ENCODE measurements at places on chromosomes 12 and 14. TPM values are rescaled to one million over a fixed set of nuclear protein-coding genes. Genes with fewer than 3 reads are reported as not detected.

Gene PELI2
- polyA plus RNA-seq, result 0.80 TPM

Gene PTPRO
- polyA plus RNA-seq, result 0.27 TPM

- DNase-seq, result no peak
These were observed 117.1 kb downstream of the RTN1 start for GRCh38 chr14:59753512-59753911.

Gene SLC38A1
- 41.5 TPM for polyA plus RNA-seq

DNA sequence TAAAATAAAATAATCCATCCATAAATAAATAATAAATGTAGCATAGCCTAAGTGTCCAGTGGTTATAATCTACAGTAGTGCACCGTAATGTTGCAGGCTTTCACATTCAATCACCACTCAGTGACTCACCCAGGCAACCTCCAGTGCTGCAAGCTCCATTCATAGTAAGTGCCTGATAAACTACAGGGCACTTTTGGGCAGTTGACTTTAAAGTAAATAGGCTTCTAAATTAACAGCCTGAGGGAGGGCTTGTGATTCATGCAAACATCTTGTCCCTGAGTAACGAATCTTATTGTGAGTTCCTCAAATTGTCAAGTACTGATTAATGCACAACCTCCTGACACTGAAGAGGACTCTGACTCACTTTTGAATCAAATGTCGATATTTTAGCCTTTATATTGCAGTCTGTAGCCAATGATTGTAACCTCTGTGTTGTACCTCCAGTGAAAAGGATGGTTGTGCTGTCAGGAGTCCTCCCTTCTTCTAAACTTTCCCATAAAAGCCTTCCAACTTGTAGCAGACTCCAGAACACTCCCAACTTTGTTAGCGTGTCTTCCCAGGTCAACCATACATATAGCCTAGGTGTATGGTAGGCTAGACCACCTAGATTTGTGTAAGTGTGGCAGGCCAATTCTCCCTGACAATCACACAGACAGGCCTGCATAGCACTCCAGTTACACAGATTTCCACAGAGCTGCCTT is 55.0 kb upstream of the BICD1 start:
- no peak for DNase-seq

Gene GPR84
- polyA plus RNA-seq, result not detected

Gene HCAR2
- 0.42 TPM for polyA plus RNA-seq

DNA sequence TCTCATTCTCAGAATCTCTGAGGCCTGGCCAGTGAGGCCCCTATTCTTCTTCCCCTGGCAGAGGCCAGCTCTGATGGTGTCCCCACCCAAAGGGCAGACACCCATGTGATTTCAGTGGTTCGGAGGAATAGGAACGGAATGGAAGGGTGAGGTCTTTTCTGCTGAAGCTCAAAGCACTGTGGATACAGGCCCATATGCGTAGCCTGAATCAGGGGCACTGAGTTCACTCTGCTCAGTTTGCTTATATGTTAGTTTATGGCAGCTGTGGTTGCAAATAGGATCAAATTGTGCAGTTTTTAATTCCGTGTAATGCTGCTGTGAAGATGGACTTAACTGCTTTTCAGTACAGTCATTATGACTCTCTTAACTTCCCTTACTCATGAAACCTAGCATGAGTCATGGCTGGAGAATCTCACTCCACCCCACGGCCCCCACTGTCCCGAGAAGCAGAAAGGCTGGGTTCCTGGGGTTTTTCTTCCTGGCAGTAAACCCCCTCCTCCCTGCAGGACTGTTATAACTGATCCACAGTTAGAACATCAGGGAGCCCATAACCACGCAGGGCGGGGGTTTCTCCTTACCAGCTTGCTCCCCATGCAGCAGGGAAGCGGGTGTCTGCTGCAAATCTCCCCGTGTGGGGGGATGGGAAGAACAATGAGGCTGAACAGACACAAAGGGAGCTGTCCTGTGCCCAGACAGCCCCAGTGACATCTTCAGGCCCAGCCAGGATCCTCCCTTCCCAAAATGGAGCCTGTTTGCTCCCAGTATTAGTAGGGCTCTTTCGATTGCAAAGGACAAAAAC is 122.7 kb downstream of the SLC38A6 start:
- DNase-seq, result peak; percentile 50

- DNase-seq, result no peak
These were observed 53.1 kb upstream of the NPFF start for GRCh38 chr12:53560351-53560750.

DNA sequence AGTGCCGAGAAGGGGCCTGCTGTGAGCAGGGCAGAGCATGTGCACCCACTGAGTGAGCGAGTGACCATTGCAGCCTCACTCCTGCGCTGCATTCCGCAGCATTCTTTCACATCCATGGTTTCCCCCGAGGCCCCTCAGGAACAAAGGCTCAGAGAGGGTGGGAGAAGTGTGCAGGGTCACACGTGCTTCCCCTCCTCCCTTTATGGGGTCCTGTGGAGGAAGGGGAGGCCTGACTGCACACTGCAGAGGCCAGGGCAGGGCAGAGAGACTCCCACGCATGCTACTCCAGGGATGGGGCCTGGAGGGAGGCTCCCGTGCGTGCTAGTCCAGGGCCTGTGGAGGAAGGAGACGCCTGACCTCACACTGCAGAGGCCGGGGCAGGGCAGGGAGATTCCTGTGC is 63.2 kb downstream of the DIO3 start:
- no peak for DNase-seq

Gene ADGRD1
- 22.7 TPM for polyA plus RNA-seq

Gene AACS
- polyA plus RNA-seq, result 13.9 TPM

Gene KCNC2
- polyA plus RNA-seq, result not detected

GRCh38 chr14:58118097-58118815 is 33.8 kb downstream of the ARMH4 start:
- no peak for DNase-seq

DNA sequence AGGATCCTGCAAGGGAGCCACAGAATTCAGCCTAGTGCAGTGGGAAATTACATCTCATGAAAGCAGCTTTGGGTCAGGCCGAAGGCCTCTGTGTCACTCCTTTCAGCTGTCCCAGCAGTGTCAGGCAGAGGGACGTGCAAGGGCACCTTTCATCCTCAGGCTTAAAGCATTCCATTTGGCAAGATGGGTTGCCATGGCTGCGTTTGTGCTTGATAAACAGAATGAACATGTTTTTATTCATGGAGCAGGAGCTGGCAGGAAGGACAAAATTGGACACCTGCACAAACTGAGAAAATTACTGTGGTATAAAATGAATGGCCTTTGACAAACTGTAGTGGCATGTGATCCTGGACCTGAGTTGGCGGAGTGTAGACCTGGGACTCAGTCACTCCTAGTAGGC is 29.4 kb downstream of the ACAD10 start:
- peak; percentile 88 for DNase-seq

DNA sequence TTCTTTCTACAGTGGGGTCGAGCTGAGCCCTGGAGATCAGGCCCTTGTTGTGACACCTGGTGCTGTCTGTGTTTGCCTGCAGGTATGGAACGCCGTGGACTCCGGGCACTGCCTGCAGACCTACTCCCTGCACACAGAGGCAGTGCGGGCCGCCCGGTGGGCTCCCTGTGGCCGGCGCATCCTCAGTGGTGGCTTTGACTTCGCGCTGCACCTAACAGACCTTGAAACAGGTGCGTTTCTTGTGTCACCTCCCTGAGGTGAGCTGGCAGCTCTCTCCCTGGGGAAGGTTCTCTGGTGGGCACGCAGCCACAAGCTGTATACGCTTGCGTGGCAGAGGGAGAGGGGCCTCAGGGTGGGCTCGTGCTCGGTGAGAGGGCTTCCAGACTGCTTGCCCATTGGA is 119.3 kb downstream of the BEGAIN start:
- no peak for DNase-seq

Gene KRT73
- not detected for polyA plus RNA-seq

Gene SNW1
- 25.8 TPM for polyA plus RNA-seq

Gene HSPB8
- polyA plus RNA-seq, result 523 TPM

Gene KLRK1
- polyA plus RNA-seq, result 0.28 TPM

DNA sequence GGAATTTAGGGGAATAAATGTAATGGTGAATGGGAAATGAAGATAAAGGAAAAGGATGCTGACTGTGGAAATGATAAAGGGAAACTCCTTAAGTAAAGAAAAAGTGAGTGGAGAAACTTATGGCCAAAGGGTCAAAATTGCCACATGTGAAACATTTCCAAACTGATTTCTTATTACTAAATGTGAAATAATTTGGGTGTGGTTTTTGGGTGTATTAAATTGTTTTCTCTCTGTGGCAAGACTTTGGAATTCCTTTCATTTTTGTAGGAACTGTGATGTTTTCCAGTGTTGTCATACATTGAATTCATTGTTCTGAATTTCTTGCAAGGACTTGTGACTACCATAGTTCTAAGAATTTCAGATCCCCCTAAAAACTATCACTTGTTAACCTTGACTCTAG is 1891.5 kb upstream of the SEL1L start:
- no peak for DNase-seq

- DNase-seq, result no peak
These were observed 8.6 kb downstream of the PLEKHH1 start for GRCh38 chr14:67541448-67542387.

Gene BDKRB1
- polyA plus RNA-seq, result 0.08 TPM

- DNase-seq, result no peak
These were observed 40.7 kb upstream of the MTERF2 start for GRCh38 chr12:107027636-107028053.

GRCh38 chr14:33504246-33505099 is 446.4 kb downstream of the EGLN3 start:
- no peak for DNase-seq

DNA sequence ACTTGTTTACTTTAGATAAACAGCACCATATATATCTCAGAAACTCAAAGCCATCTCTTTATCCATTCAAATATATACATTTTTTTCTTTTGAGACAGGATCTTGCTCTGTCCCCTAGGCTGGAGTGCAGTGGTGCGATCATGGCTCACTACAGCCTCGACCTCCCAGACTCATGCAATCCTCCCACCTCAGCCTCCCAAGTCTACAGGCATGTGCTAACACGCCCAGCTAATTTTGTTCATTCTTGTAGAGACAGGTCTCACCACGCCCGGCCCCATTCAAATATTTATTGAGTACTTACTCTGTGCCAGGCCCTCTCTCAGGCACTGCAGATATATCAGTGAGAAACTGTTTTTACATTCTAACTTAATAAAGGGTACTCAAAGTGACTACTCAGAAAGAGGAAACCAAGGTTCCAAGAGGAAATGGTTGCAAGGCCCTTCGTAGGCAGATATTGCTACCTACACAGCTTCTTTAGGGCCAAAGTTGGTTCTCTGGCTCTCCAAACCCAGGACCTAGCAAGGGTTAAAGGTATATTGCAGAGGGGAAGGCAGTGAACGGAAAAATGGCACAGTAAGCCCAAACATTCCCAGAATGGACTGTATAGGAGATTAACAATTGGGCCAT is 2.9 kb downstream of the ATXN3 start:
- no peak for DNase-seq

GRCh38 chr14:30620178-30620577 is 1.9 kb upstream of the SCFD1 start:
- no peak for DNase-seq

All from heart left ventricle (tissue), 16 donors.